ENCODE measurements at places on chromosomes 3 and 15. TPM values are rescaled to one million over a fixed set of nuclear protein-coding genes. Genes with fewer than 3 reads are reported as not detected.
A peak's percentile ranks its signal among the peaks of the same experiment; 100 is the strongest.

DNA sequence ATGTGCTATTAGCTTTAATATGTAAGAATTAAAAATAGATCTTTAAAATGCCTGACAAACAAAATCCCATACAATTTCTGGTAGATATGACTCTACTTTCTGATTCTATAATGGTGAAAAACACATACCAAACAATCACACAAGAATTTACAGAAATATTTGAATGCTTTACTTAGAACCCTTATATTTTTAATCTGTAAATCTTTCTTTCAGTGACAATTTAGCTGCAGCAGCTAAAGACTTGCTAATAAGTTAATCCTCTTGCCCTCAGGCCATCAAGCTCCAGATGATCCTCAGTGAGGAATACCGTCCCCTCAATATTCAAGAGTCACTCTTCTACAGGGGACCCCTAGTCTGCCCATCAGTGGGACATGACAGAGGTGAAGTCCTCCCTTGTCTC, 55.6 kb downstream of the C3orf80 start:
- DNase-seq: no peak

MUC13 gene
- 0.13 TPM for total RNA-seq

ZKSCAN7 gene
- 2.3 TPM for total RNA-seq

GRCh38 chr3:147816752-147817151, 407.6 kb downstream of the ZIC1 start:
- peak; percentile 76 for DNase-seq

GRCh38 chr3:11400213-11400612, 128.0 kb downstream of the ATG7 start:
- DNase-seq: no peak

DNA sequence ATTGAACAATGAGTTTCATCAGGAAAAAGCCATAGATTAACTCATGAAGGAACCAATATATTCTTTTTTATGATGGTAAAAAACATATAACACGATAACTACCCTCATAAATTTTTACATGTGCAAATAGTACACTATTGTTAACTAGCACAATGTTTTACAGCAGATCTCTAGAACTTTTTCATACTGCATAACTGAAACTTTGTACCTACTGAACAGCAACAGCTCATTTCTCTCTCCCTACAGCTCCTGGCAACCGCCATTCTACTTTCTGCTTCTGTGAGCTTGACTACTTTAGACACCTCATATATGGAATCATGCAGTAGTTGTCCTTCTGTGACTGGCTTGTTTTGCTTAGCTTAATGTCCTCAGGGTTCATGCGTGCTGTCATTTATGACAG, 235.4 kb downstream of the NFKBIZ start:
- no peak for DNase-seq

ALAS1 gene
- total RNA-seq: 154 TPM

UROC1 gene
- not detected for total RNA-seq

FOXB1 gene
- total RNA-seq: not detected

ASTE1 gene
- 3.2 TPM for total RNA-seq

- peak; percentile 10 for DNase-seq
Measured at GRCh38 chr3:127077068-127077467, 94.2 kb downstream of the PLXNA1 start.

DNA sequence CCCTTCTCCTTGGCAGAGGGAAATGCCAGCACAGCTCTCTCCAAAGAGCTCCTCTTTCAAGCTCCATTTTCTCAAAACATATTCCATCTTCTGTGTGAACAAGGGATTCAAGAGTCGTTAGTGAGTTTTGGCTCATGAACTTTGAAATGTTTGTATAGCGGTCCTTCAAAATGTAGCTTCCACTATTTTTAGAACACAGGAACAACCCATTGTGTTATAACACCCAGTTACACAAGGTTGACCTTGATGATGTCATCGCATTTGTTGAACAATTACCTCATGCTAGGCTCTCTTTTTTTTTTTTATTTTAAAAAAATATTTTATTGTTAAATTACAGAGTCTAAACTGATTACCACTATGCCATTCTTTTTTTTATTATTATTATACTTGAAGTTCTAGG, 251.7 kb downstream of the THSD4 start:
- no peak for DNase-seq

PLSCR4 gene
- total RNA-seq: 14.2 TPM

DNA sequence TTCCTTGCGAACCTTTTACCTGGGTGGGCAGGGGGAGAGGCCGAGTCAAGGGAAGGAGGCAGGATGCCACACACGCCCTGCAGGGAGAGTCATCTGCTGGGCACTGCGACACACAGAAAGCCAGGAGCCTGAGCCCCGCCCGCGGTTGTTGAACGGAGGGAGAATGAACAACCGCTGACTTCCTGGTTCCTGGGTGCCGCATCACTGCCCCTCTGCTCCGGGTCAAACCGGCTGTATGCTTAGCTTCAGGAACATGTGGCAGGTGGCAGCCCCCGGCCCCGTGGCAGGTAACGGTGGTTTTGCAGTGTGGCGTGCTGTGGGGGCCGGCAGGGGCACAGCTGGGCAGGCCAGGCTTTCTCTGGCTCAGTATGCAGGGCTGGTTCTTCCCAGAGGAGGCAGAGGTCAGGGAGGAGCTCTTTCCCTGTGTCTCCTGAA, 33.4 kb downstream of the APBA2 start:
- DNase-seq: peak; percentile 59

- no peak for DNase-seq
Measured at GRCh38 chr3:164832216-164832615, 246.1 kb downstream of the SI start.

GRCh38 chr3:172191629-172192028, 152.3 kb downstream of the FNDC3B start:
- no peak for DNase-seq

DNA sequence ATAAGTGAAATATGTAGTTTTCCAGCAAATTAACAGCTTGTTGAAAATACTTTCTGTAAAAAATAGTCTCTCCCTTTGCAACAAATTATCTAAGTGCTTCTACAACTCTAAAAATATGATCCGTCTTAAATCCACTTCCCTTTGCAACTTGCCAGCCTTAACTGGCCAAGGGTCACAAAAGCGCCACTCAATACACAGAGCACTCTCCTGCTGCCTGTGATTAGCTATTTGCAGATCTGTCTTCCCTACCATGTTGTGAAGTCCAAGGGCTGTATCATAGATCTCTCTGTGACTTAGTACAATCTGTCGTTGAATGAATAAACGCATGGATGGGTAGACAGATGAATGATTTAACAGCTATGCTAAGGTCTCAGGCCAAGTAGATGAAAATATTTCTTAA, 76.2 kb downstream of the ITGB5 start:
- no peak for DNase-seq

GRCh38 chr3:11173828-11174465, 19.7 kb downstream of the HRH1 start:
- no peak for DNase-seq

DNA sequence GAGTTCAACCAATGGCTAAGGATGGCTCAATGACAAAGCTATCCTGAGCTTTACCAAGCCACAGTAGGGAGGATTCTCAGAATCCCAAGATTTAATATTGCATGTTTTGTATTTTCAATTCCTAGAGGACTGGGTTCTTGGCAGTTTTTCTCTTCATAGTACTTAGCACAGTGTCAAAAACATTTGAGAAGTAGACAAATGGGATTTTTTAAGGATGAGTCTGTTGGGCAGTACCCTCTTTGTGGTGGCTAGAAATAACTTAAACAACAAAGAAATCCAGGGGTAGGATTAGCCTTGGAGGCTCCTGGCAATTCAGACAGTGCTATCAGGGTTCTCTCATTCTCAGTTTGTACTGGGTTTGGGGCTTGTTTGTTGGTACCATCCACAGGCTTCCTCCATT, 212.8 kb upstream of the RORA start:
- DNase-seq: no peak

SH2D7 gene
- not detected for total RNA-seq

GRCh38 chr3:77362936-77363335, 323.0 kb downstream of the ROBO2 start:
- DNase-seq: no peak

ROBO1 gene
- 6.2 TPM for total RNA-seq

DHFR2 gene
- total RNA-seq: 3.4 TPM

- DNase-seq: no peak
Measured at GRCh38 chr3:10775259-10775658, 40.8 kb upstream of the SLC6A11 start.

- DNase-seq: no peak
Measured at GRCh38 chr15:83919319-83919830, 265.5 kb downstream of the ADAMTSL3 start.

DNA sequence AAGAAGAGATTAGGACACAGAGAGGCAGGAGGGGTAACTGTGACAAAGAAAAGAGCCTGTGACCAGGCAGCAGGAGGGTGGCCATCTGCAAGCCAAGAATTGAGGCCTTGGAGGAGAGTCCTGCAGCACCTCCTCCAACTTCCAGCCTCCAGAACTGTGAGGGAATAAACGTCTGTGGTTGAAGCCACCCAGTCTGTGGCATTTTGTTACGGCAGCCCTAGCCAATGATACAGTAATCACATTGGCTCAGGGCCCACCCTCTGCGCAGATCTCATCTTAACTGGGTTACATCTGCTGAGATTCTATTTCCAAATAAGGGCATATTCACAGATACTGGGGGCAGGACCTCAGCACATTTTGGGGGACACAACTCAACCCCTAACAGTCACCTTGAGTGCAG, 11.3 kb downstream of the SELENOS start:
- DNase-seq: no peak

KY gene
- 3.9 TPM for total RNA-seq

DNA sequence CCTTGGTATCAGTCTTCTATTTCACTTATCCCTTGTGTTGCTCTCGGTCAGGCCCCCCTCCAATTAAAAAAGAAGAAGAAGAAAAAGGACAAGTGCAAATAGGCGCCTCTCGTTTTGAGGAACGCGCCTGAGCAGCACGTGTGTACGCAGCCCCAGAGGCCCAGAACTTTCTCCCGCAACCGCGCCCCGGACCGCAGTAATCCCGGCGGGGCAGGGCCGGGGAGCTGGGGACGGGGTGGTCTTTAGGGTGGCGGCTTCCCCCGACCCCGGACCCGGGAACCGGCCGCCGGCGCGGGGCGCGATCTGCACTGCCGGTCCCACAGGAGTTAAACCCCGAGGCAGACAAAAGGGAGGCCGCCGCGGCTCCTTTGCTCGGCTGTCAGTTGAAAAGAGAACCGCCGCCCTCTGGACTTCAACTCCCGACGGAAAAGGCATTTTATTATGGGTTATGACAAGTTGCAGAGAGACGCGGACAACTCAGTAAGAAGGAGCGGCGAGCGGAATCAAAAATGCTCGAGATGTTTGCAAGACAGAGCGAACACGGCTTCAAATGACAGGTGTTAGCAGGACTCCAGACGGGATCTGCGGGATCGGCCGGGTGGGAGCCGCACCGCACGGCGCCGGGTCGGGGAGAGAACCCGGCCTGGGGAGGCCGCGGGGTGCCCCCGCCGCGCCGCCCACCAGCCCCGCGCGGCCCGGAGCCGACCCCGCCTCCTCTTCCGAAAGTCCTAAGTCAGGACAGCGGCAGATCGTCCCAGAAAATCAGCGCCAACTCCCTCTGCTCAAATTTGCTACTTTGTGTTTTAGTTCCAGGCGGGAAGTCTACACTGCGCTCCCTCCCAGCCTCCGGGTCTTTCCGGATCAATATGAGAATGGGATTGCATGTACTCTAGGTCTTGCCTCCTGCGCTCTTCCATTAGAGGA, 79.0 kb downstream of the NR2F2 start:
- DNase-seq: no peak

- no peak for DNase-seq
Measured at GRCh38 chr3:105773291-105773690, 95.5 kb downstream of the CBLB start.
